ENCODE measurements at places on chromosomes 2 and 18.
A peak's percentile ranks its signal among the peaks of the same experiment; 100 is the strongest.

GRCh38 chr18:49021433-49022129, 70.8 kb upstream of the SMAD7 start:
- DNase-seq = no peak

DNA sequence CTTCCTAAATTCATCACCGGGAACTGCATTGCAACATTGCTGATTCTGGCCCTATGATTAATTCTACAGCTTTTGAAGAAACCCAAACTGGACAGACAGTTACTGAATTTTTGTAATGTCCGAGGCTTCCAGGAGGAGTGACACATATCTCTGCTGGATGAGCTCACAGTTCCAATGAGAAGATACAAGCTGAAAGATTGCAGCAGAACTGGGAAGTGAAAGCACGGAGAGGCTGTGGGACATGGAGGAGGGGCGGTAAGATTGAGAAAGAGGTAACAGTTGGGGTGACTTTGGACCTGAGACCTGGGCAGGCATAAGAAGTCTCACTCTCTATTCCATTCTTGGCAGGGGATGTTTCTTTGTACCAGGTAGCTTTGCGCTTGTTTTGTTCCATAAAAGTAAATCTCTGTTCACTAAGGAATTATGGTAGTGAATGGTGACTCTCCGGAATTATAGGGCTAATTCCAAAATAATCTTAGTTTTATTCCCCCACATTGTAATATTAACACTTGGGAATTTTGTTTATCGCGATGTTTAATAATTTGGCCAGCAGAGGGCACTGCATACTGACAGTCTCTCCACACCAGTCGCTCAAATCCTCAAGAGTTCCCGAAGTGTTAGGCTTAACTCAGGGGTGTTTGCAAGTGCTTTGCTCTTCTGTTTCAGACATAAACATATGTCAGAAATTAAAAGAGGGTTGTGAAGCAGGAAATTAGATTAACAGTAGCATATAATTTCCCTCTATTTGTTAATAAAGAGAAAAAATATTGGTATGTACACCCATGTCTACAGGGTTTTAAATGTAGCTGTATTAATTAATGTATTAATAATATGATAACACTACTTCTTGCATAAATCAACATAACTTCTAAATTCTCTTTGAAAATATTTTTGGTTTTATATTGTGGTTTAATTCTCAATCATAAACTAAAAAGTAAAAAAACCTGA, 201.4 kb downstream of the SOCS6 start:
- peak; percentile 17 for DNase-seq

GRCh38 chr2:85179541-85179940, 46.3 kb downstream of the TCF7L1 start:
- DNase-seq = no peak

- no peak for DNase-seq
Measured at GRCh38 chr2:232480201-232481190, 7.1 kb downstream of the ECEL1 start.

- no peak for DNase-seq
Measured at GRCh38 chr2:97359861-97360584, 229.7 kb downstream of the ANKRD36B start.

GRCh38 chr2:142175813-142176338, 45.1 kb upstream of the LRP1B start:
- DNase-seq = no peak
